ENCODE measurements at places on chromosomes 7 and 10. TPM values are rescaled to one million over a fixed set of nuclear protein-coding genes. Genes with fewer than 3 reads are reported as not detected.
A peak's percentile ranks its signal among the peaks of the same experiment; 100 is the strongest.

The SPDYE9 gene
- total RNA-seq = not detected

The MBL2 gene
- total RNA-seq = not detected

The ABCF2 gene
- 12.3 TPM for total RNA-seq

The CFAP58 gene
- total RNA-seq = not detected

- H3K4me1 ChIP-seq = peaks cover 17% of the 10 kb centered on the region
- peak overlapping the region; percentile 35 for H3K4me3 ChIP-seq
- peak overlapping the region; percentile 16 for H3K27ac ChIP-seq
- no peak for DNase-seq
Observed at GRCh38 chr7:152335900-152336571, 99.8 kb downstream of the KMT2C start.

- H3K36me3 ChIP-seq = no peaks in the 10 kb centered on the region
- no peak overlapping the region for H3K4me3 ChIP-seq
- no peaks in the 10 kb centered on the region for H3K27me3 ChIP-seq
- no peaks in the 10 kb centered on the region for H3K4me1 ChIP-seq
- no peak overlapping the region for H3K27ac ChIP-seq
Observed at GRCh38 chr7:91826377-91826776, 54.1 kb downstream of the MTERF1 start.

- no peaks in the 10 kb centered on the region for H3K36me3 ChIP-seq
- H3K27ac ChIP-seq = no peak overlapping the region
- H3K4me1 ChIP-seq = peaks cover 34% of the 10 kb centered on the region
- H3K4me3 ChIP-seq = peak overlapping the region; percentile 15
Observed at GRCh38 chr7:381211-382042, 91.5 kb downstream of the FOXL3 start.

DNA sequence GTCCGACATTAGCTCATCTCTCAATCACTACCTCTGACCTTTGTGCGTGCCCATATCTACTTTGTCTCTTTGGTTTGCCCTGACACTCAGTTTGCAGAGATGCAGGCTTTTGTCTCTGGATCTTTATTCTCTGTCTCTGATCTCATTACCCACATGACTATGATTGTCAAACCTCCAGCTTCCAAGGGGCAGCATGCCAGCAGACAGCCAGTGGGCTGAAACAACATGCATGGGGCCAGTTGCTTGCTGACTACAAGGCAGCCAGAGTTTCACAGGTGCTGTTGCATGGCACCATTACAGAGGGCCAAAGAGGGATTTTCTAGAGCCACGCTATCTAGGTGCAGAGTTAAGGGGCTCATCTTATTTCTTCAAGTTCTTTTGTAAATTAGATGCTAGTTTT, 146.2 kb downstream of the SPAG6 start:
- DNase-seq = no peak
- no peaks in the 10 kb centered on the region for H3K36me3 ChIP-seq
- no peak overlapping the region for H3K4me3 ChIP-seq
- H3K27ac ChIP-seq = no peak overlapping the region
- H3K4me1 ChIP-seq = peaks cover 12% of the 10 kb centered on the region

DNA sequence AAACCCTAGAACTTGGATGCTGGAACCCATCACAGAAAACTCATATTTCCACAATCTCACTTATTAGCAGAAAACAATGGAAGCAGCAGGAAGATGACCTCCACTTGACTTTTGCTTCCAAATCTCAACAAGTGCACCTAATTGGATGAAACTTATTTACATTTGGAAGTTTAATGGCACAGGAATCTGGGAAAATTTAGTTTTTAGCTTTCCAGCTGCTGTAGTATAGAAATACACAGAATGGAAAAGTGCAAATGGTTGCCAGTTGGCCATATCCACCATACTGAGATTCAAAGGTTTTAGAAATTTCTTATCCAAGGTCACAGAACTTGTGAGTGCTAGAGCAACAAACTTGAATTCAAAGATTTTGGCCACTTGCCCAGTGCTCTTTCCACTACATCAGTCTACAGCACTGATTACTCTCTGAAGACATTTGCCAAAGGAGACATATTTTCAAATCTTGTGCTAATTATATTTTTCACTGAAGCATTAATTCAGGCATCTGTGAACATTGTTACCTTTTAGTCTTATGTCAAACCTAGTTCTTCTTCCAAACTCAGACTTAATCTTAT, 9.3 kb upstream of the AHR start:
- no peaks in the 10 kb centered on the region for H3K36me3 ChIP-seq
- DNase-seq = no peak

- no peak overlapping the region for H3K27ac ChIP-seq
- no peaks in the 10 kb centered on the region for H3K27me3 ChIP-seq
- H3K4me3 ChIP-seq = no peak overlapping the region
- H3K36me3 ChIP-seq = no peaks in the 10 kb centered on the region
Observed at GRCh38 chr10:123906296-123906695, 14.7 kb upstream of the CPXM2 start.

DNA sequence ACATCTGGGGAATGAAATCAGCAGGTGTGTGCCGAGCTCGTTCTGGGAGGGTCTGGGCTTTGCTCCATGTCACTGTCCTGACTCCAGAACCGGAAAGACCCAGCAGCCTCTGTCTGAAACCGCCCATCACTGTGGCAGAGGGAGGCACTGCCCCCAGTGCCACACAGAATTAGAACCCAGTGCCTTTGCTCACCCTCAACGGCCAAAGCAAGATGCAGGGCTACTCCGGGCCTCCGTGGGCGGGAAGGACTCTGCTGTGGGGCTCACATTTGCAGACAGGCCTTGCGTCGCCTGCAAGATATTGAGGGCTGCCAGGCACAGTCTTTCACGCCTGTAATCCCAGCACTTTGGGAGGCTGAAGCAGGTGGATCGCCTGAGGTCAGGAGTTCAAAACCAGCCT, 219.2 kb upstream of the PPP2R2D start:
- no peaks in the 10 kb centered on the region for H3K36me3 ChIP-seq
- H3K27me3 ChIP-seq = no peaks in the 10 kb centered on the region
- H3K27ac ChIP-seq = no peak overlapping the region
- no peak overlapping the region for H3K4me3 ChIP-seq
- H3K4me1 ChIP-seq = no peaks in the 10 kb centered on the region
- no peak for DNase-seq

GRCh38 chr7:6160191-6160623, 112.2 kb downstream of the CYTH3 start:
- no peaks in the 10 kb centered on the region for H3K27me3 ChIP-seq
- no peak overlapping the region for H3K4me3 ChIP-seq
- no peak for DNase-seq
- no peak overlapping the region for H3K27ac ChIP-seq

- no peaks in the 10 kb centered on the region for H3K27me3 ChIP-seq
- no peaks in the 10 kb centered on the region for H3K4me1 ChIP-seq
- H3K36me3 ChIP-seq = peaks cover 30% of the 10 kb centered on the region
- H3K27ac ChIP-seq = no peak overlapping the region
- H3K4me3 ChIP-seq = no peak overlapping the region
- DNase-seq = no peak
Observed at GRCh38 chr10:7750222-7750621, 37.6 kb downstream of the KIN start.

GRCh38 chr7:20241911-20242261, 24.7 kb upstream of the MACC1 start:
- H3K27ac ChIP-seq = no peak overlapping the region
- H3K27me3 ChIP-seq = no peaks in the 10 kb centered on the region
- H3K4me3 ChIP-seq = no peak overlapping the region
- no peak for DNase-seq
- H3K36me3 ChIP-seq = no peaks in the 10 kb centered on the region

DNA sequence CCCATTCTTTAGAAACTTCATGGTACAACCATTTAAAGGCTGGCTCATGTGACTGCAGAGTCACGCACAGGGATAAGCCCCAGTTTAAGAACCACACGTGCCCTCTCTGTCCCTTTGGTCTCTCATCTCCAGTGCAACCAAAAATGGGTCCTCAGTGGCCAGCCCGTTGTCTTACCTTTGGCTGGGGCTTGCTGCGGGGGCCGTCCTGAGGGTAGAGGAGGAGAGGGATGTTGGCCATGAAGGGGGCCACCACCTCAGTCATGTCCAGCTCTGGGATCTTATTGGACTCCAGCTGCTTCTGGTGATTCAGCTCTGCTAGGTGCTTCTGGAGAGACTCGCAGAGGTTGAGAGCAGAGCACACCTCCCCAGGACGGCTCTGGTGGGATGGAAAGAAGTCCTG, 22.3 kb downstream of the PSAP start:
- H3K4me1 ChIP-seq = peaks cover 3% of the 10 kb centered on the region
- H3K27me3 ChIP-seq = no peaks in the 10 kb centered on the region
- H3K36me3 ChIP-seq = peaks cover 86% of the 10 kb centered on the region
- H3K27ac ChIP-seq = no peak overlapping the region
- no peak overlapping the region for H3K4me3 ChIP-seq
- DNase-seq = no peak

DNA sequence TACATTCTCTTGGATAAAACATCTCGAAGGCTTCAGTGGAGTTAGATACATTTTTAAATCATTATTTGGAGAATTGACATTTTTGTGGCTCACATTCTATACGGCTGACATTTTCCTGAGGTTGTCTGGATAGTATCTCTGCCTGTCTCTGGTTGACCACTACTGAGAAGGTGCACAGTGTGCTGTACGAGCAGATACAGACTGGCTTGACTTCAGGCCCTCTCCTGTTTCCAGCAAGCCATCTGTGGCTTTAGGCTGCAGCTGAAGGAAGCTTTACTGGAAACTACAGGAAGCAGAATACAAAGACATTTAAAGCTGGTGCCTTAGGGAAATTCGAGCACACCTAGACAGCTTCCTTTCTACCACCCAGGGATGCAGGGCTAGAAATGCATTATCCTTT, 39.3 kb upstream of the RSU1 start:
- no peaks in the 10 kb centered on the region for H3K36me3 ChIP-seq
- no peak overlapping the region for H3K27ac ChIP-seq
- DNase-seq = no peak
- no peak overlapping the region for H3K4me3 ChIP-seq

GRCh38 chr7:117381362-117381761, 45.9 kb downstream of the ASZ1 start:
- H3K4me1 ChIP-seq = no peaks in the 10 kb centered on the region
- no peaks in the 10 kb centered on the region for H3K36me3 ChIP-seq
- DNase-seq = no peak
- no peak overlapping the region for H3K4me3 ChIP-seq
- no peaks in the 10 kb centered on the region for H3K27me3 ChIP-seq

GRCh38 chr7:52302765-52303520, 732.5 kb upstream of the POM121L12 start:
- DNase-seq = no peak
- no peak overlapping the region for H3K27ac ChIP-seq
- no peaks in the 10 kb centered on the region for H3K27me3 ChIP-seq
- H3K36me3 ChIP-seq = no peaks in the 10 kb centered on the region

DNA sequence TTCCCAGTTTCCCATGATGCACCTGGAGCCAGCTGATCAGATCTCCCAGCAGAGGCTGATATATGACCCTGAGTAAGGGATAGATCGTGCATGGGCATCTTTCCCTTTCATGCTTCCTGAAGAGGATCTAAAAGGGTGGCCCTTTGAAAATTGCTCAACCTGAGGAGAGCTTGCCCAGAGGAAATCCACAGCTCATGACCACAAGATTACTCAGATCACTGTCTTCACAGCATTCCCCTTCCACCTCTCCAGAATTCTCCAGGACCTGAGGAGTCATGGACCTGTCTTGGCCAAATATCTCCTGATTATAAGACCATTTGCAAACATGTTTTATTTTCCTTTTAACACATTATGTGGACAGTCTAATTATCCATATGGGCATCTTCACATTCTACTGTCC, 328.1 kb downstream of the LHFPL3 start:
- H3K27me3 ChIP-seq = no peaks in the 10 kb centered on the region
- DNase-seq = no peak
- H3K27ac ChIP-seq = no peak overlapping the region
- H3K36me3 ChIP-seq = no peaks in the 10 kb centered on the region

DNA sequence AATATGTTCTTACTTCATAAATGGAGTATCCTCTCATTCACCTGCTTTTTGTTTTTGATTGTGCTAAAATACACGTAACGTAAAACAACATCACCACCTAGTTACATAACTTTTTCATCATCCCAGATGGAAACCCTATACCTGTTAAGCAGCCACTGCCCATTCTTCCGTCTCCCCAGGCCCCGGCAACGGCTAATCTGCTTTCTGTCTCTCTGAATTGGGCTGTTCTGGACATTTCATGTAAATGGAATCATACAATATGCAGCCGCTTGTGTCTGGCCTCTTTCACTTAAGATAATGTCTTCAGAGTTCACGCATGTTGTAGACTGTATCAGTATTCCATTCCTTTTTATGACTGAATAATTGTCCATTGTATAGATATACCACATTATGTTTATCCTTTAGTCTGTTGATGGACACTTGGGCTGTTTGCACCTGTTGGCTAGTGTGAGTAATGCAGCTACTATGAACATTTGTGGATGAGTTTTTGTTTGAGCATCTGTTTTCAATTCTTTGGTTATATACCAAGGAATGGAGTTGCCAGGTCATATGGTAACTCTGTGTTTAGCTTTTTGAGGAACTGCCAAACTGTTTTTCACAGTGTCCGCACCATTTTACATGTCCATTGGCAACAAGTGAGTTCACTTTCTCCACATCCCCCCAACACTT, 14.1 kb upstream of the SUN1 start:
- no peaks in the 10 kb centered on the region for H3K27me3 ChIP-seq
- peaks cover 42% of the 10 kb centered on the region for H3K4me1 ChIP-seq
- no peak overlapping the region for H3K27ac ChIP-seq

GRCh38 chr10:13770760-13771493, 184.2 kb downstream of the PRPF18 start:
- H3K4me3 ChIP-seq = no peak overlapping the region
- H3K27ac ChIP-seq = no peak overlapping the region
- no peaks in the 10 kb centered on the region for H3K36me3 ChIP-seq
- peaks cover 6% of the 10 kb centered on the region for H3K27me3 ChIP-seq

DNA sequence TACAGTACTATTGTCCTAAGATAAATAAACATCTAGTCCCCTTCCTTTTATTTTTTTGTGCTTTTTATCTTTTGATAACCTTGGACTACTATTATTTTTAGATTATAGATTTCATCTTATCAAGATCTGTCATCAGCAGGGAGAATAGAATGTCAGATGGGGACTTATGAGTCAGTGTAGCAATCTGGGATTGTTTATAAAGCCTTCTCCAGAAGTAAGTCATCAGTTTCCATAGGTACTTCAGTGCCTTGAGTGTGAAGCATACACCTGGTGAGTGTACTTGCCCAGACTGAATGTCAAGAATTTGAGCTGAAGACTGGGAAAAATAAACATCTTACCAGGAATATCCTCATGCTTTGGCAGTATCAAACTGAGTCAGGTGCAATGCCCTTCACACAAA, 2.1 kb downstream of the CASD1 start:
- no peak for DNase-seq
- H3K4me1 ChIP-seq = peaks cover 29% of the 10 kb centered on the region
- H3K36me3 ChIP-seq = no peaks in the 10 kb centered on the region

DNA sequence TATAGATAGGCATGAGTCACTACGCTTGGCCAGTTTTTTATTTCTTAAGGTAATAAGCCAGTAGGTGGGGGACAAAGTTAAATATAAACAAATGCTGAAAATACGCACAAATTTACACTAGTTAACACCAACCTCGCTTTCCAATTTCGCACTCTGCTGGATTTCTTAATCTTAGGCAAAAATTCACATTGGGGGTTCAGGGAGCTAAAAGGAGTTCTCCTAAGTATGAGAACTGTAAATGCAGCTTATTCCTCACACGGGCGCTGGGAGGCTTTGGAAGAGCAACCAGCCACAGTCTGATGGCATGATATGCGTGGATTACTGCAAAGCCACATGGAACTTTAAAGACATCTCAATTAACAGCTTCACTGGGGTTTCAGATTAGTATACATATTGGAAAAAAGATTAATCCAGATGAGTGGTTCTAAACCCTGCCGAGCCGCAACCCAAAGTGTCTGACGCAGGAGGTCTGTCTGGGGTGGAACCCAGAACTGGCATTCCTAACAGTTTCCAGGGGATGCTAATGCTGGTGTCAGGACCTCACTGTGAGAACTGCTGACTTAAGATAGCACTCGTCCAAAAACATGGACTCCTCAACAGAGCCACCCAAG, 16.2 kb downstream of the TNS3 start:
- H3K4me1 ChIP-seq = no peaks in the 10 kb centered on the region
- H3K27ac ChIP-seq = no peak overlapping the region
- no peaks in the 10 kb centered on the region for H3K27me3 ChIP-seq
- no peak for DNase-seq

All from CD4-positive, alpha-beta T cell (primary cell).